ENCODE measurements at places on chromosomes 6 and 20. TPM values are rescaled to one million over a fixed set of nuclear protein-coding genes. Genes with fewer than 3 reads are reported as not detected.

The SIM1 gene
- polyA plus RNA-seq: not detected

The ZNF133 gene
- polyA plus RNA-seq: 34.6 TPM

The GPR6 gene
- polyA plus RNA-seq: not detected

The CTAGE9 gene
- polyA plus RNA-seq: not detected

The MEP1A gene
- polyA plus RNA-seq: not detected

The LGSN gene
- polyA plus RNA-seq: 0.91 TPM

The RAET1L gene
- polyA plus RNA-seq: not detected

The BEND6 gene
- 1.4 TPM for polyA plus RNA-seq

GRCh38 chr20:38095017-38095686 is 61.6 kb downstream of the RPRD1B start:
- no peak for DNase-seq

GRCh38 chr20:57844626-57845596 is 135.1 kb upstream of the PMEPA1 start:
- no peak for DNase-seq

DNA sequence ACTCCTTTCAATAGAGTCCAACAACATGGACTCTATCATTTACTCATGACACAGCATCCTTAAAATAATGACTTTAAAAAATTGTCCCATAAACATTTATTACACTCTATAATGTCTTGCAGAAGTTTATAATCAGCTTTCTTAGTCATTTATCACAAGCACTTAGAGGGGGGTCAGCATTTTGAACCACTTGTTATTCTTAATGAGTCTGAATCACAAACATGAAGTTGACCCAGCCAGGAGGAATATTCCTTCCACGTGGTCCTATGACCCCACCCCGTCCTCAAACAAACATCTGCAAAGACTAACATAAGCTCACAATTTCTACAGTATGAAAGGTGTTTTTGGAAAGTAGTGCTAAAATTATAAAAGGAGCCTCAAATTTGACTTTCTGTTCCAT is 91.1 kb downstream of the MTFR2 start:
- DNase-seq: no peak

DNA sequence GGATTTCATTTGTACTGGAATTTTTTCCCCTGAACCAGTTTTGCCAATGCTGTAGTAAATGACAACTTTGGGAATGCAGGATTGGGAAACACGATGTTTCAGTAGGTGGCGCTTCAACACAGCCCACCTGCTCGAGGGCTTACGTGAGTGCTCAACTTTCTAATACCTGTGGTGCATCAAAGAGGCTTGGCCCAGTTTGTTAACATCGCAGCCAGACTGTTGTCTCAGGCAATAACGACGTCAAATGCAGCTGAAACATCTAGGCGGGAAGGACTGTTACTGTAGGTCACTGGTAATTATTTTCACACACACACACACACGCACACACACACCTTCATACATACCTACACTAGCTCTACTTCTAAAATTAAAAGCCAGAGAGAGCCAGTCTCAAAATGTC is 815.5 kb upstream of the SLC35B3 start:
- DNase-seq: peak; percentile 13

DNA sequence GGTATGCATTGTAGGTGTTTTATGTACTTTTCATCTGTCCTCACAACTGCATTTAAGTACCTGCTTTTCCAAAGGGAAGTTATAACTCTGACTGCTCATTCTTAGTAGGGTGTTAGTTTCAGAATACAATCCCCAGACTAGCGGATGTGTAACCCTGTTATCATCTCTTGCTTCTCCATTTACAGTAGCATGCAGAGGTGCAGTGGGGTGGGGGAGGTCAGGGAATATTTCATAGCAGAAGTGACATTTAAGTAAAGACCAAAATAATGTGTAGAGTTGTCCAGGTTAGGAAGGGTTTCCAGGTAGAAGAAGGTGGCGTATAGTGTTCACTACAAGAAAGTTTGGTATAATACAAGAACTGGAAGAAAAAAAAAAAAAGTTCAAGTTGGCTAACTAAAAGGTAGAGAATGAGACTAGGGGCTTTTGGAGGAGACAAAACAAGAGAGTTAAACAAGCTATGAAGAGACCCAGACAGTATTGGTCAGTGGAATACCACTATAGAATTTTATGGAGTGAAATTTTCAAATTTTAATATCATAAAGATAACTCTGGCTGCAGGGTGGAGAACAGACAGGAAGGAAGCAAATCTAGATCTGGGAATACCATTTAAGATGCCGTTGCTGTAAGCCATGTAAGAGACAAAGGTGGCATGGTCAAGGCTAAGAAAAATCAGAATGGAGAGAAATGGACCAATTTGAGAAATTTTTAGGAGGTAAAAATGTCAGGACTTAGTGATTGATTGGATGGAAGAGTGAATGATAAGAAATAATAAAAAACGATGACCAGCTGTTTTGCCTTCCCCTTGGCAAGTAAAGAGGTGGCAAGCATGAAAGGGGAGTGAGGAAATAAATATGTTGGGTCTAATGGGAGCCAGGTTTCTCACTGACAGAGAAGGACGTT is 2.2 kb upstream of the AHI1 start:
- no peak for DNase-seq

DNA sequence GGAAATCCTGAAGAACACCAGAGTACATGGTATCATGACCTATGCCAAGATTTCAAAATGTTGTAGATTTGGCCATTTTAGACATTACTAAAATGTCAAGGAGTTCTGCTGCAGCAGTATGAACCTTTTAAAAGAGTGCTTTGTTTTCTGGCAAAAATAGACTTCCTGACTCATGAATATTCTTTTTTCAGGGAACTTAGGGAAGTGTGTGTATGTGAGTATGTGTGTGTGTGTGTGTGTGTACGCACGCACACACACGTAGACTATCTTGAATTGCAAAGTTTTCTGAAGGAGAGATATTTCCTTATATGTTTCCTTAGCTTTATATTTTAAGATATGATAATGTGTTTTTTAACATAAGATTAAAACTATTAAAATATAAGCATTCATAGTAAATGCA is 161.2 kb downstream of the HS3ST5 start:
- DNase-seq: no peak

DNA sequence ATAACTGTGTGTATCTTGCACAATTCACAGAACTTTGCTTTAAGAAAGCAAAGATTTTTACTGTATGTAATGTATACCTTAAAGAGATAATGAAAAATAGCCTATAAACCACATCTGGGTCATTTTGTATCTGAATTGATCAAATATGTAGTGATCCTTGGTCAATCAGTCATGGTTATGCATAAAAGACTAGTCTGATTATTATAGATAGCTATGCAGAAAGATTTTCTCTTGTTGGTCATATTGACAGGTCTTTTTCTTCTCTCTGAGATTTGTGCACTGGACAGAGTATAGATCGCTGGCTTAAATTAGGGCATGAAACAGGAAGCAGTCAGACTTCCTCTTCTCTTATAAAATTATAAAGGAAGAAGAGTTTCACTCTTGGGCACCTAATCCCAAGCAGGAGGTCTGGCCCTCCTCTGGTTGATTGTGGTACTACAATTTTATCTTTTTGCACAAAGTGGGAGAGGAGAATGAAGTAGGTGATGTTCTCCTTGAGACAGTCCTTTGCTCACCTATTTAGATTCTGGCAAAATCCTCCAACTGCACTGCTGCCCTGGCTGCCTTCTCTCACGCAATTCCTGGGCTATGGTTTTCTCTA is 380.9 kb upstream of the RGS17 start:
- DNase-seq: peak; percentile 6

DNA sequence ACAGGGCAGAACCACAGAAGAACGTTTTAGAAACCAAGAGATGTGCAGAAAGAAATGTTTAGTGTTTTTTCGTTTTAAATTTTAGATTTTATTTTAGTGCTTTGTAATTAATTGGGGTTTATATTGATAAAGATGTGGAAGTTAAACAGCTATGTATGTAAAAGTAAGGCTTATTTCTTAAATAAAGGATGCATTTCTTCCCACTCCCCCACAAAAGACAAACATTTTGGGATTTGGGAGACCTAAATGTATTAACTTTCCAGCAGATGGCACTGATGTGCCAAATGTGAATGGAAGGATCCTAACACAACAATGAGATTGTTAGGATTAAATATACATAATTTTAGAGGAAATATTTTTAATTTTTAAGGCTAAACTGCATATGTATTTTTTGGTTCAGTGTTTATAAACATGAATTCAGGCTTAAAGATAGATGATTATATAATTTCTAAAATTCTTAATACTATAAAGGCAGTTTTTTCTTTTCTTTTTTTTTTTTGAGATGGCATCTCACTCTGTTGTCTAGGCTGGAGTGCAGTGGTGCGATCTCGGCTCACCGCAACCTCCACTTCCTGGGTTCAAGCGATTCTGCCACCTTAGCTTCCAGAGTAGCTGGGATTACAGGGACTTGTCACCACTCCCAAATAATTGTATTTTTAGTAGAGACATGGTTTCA is 12.0 kb downstream of the PFDN4 start:
- DNase-seq: no peak

DNA sequence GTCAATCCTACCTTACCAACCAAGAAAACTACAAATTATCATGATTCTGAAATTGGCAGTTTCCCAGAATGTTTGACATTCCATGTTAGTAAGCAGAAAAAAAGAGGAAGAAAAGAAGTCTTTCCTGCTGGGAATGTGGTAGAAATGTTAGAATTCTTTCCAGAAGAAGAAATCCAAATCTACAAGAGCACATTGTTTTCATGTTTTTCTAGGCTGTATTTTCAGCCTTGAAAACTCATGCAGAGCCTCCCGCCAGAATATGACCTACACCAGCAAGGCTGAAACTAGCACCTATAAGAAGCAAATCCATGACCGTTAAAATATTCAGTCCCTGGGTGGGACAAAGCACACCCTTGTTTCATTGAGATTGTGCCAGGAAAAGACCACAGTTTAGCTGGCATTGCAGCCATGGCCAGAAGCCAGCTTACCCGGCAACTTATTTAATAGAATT is 259.4 kb downstream of the GJA1 start:
- DNase-seq: no peak

DNA sequence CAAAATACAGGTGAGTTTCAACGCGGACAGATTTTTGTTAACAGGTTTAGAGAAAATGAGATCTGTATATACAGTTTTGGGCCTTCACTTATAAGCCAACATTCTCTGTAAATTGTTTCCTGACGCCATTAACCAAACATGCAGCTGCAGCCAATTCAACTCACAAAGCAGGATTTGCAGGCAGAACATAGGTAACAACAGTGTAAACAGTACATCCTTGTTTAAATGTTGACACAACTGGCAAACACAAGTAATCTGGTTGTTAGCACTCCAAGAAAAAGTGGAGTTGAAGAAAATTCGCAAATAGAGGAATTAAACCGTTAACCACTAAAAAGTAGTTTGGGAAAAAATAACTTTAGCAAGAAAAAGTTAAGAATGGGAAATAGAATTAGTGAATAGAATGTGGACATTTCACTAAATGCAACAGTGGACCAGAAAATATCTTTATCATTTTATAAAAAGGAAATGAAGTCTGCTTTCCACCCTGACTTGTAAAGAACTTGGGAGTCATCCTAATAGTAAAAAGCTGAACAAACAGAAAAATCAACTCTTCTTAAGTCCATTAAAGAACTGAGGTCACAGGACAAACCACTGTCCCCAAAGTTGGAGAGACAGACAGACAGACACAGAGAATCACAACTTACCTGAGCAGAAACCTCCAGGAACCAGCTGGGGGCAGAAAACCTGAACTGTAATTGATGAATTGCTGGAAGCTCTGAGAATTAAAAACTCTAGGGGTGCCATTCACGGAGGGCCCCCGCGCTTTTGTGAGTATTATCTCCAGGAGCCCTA is 10.1 kb downstream of the SMIM28 start:
- DNase-seq: no peak

DNA sequence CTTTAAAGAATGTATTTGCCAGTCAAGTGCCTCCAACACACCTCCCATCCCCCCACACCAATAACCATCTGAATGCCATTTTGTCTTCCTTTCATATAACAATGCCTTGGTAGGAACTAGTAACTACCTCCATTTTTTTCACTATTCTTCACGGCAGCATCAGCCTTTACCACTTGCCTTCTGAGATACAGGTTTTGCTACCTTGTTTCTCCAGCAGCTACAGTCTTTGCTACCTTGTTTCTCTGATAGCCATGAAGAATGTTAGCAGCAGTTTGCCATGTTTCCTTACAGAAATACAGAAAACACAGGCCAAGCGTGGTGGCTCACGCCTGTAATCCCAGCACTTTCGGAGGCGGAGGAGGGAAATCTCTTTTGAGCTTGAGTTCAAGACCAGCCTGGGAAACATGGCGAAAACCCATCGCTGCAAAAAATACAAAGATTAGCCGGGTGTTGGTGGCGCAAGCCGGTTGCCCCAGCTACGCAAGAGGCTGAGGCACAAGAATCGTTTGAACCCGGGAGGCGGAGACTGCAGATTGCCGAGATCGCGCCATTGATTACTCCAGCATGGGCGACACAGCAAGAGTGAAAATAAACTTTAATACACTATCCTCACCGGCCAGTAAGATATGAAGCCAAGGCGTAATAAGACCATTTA is 100.9 kb downstream of the HFE start:
- peak; percentile 55 for DNase-seq

DNA sequence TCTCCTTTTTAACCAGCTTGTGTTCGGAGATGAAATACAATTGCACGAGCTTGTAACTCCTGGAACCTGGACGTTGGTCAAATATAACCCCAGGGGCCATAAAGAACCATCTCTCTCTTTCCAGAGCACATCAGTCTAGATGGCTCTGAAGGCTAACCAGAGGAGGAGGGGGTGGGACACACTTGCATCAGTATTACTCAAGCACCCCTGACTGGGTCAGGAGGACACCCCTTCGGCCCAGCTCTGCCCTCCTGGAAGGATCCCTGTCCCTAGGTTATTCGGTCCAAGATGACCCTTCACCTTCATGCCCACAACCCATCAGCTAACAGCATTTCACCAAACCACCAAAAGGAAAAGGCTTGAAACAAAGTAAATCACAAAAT is 67.1 kb downstream of the FYN start:
- DNase-seq: no peak

GRCh38 chr6:13463941-13464340 is 23.5 kb downstream of the GFOD1 start:
- DNase-seq: no peak

DNA sequence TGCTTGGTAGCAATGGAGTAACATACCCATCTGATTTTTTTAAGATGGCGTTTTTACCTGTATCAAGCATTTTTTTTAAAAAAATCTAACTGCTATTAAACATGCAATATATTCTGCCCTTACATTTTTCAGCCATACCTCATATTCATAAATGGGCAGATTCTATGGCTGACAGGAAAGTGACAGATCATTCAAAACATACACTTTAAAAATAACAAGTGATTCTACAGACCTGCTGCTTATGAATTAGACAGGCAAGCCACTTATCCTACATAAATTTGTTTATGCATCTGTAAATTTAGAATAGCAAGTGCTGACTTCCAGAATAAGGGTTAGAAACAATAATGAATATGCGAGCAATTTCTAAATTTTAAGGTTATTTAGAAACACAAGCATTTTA is 82.7 kb downstream of the TBXT start:
- no peak for DNase-seq

DNA sequence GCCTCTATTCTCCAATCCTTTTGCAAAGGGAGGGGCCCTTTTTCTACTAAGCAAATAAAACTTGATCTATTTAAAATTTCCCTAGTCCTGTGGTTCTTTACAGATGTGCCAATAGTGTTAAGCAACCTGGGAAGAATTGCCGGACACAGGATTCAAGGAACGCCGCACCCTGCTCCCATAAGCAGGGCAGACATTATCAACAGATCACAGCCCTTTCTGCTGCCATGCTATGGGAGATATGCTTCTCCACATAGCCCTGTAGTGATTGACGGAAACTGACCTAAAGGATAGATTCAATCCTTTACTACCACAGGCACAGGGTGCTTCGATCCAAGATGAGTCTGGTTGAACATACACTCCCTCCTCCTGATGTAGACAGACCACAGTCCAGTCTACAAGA is 118.4 kb upstream of the TRAF3IP2 start:
- no peak for DNase-seq

All from right lung (tissue), 10 donors.